Mesothelial cell of epicardium (in vitro differentiated cells): ENCODE measurements at places on chromosomes 16 and 17. TPM values are rescaled to one million over a fixed set of nuclear protein-coding genes. Genes with fewer than 3 reads are reported as not detected.

DNA sequence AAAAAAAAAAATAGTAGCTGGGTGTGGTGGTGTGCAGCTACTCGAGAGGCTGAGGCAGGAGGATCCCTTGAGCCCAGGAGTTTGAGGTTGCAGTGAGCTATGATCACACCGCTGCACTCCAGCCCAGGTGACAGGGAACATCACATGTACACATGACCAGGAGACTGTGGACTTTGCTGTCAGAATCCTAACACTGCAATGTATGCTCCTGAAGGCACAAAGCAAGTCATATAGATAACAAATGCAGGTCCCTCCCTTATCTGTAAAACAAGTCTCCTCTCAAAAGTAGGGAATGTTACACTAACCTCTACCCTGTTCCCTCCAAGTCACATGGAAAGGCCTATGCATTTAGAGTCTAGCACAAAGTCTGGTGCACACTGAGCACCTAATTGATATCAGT, 48.5 kb downstream of the ARHGAP17 start:
- no peak overlapping the region for H3K27ac ChIP-seq
- no peak overlapping the region for H3K4me3 ChIP-seq
- H3K4me1 ChIP-seq: no peaks in the 10 kb centered on the region
- peaks cover 66% of the 10 kb centered on the region for H3K36me3 ChIP-seq
- H3K27me3 ChIP-seq: no peaks in the 10 kb centered on the region

DNA sequence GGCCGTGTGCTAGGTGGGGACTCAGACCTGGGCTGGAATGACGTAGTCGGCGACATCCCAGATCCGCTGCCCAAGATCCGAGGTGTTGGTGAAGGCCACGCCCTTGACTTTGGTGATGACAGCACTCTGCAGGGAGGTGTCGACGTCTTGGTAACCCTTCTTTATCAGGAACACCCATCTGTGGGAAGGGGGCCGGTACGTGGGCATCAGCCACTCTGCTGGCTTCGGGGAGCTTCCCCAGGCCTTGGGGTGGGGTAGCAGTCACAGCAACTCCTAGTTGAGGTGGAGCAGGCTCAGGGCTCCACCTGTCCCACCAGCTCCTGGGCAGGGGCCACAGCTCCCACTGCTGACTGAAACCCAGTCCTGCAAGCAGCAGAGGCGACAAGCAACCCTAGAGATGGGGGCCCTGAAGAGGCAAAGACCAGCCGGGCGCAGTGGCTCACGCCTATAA, 4.3 kb downstream of the P2RX5 start:
- H3K27me3 ChIP-seq: peaks cover 49% of the 10 kb centered on the region
- no peaks in the 10 kb centered on the region for H3K36me3 ChIP-seq
- peaks cover 7% of the 10 kb centered on the region for H3K4me1 ChIP-seq

GRCh38 chr17:819251-819650, 37.1 kb downstream of the MRM3 start:
- H3K27me3 ChIP-seq: no peaks in the 10 kb centered on the region
- H3K4me3 ChIP-seq: no peak overlapping the region
- DNase-seq: no peak
- H3K36me3 ChIP-seq: peaks cover 36% of the 10 kb centered on the region
- H3K4me1 ChIP-seq: no peaks in the 10 kb centered on the region

- peak overlapping the region; percentile 80 for H3K4me3 ChIP-seq
- no peaks in the 10 kb centered on the region for H3K36me3 ChIP-seq
- H3K27ac ChIP-seq: peak overlapping the region; percentile 82
- peaks cover 35% of the 10 kb centered on the region for H3K4me1 ChIP-seq
Measured at GRCh38 chr16:65124212-65124548, 2.3 kb upstream of the CDH11 start.

DNA sequence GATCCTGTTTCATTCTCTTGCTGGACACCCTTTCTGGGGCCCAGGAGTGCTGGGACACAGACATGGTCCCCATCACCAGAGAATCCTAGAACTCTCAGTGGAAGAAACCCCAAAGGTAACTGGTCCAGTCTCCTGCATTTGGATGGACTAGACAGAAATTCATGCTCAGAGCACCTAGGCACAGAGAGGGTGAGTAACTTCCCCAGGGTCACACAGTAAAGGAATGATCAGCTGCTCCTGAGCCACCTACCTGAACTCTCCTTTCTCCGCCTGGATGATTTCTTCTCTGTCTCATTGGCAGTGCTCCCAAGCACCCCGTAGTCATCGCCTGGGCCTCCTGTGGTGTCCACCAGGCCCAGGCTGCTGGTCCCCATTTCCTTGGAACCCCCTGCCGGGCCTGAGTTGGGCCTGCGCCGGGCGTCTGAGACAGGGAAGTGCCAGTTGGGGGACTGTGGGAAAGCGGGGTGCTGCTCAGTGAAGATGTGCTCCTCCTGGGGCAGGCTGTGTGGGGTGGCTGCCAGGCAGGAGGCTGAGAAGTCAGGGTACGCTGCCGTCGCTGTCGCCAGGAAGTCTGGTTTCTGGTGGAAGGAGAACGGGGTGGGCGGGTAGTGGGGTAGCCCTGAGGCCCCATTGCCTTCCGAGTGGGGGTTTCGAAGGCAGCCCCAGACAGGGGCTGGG, 767 bp downstream of the MEOX1 start:
- no peak overlapping the region for H3K4me3 ChIP-seq
- H3K4me1 ChIP-seq: peaks cover 61% of the 10 kb centered on the region
- H3K27ac ChIP-seq: no peak overlapping the region
- H3K36me3 ChIP-seq: no peaks in the 10 kb centered on the region
- H3K27me3 ChIP-seq: peaks cover 10% of the 10 kb centered on the region
- DNase-seq: no peak

DNA sequence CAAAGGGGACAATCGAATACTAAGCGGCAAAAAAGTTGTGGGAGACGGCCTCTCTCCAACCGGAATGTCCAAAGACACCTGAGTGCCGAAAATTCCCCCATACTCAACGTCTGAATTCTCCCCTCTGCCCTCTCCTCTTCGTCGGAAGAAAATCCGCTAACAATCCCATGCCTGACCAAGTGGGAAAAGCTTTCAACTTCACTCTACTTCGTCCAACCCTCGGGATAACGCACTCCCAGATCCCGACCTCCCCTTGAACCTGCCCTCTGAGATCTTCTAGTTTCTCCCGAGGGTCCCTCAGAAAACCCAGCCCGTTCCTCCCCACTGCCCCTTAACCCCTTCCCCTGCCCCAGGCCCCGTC, 961 bp downstream of the AMFR start:
- no peak for DNase-seq
- H3K36me3 ChIP-seq: no peaks in the 10 kb centered on the region

DNA sequence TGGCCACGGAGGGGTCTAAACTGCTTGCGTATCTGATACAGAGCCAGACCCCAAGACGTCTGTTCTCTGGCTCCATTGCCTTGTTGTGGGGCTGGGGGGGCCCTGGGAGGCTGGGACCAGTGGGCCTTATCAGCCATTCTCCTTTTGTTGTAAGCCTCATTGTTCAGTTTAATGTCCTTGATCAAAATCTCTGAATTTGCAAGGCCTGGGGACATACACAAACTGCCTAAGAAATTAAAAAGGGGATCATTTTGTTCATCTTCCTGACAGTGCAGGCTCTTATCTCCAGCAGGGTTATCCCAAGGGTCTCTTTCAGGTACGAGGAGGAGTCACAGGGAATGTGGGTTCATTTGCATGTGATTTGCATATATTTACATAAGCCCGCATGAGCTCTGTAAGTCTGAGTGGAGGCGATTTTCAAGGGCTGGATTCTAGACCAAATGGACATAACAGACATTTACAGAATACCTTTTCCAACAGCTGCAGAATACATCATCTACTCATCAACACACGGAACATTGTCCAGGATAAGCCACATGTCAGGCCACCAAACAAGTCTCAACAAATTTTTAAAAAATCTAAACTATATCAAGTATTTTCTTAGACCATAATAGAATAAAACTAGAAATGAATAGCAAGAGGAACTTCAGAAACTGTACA, 269.8 kb downstream of the RBFOX1 start:
- H3K27me3 ChIP-seq: peaks cover 2% of the 10 kb centered on the region
- H3K4me3 ChIP-seq: no peak overlapping the region
- no peaks in the 10 kb centered on the region for H3K36me3 ChIP-seq
- no peaks in the 10 kb centered on the region for H3K4me1 ChIP-seq

- H3K36me3 ChIP-seq: peaks cover 8% of the 10 kb centered on the region
- H3K27me3 ChIP-seq: no peaks in the 10 kb centered on the region
- no peak overlapping the region for H3K4me3 ChIP-seq
- H3K27ac ChIP-seq: no peak overlapping the region
- H3K4me1 ChIP-seq: peaks cover 6% of the 10 kb centered on the region
Measured at GRCh38 chr17:72774236-72774635, 318.3 kb downstream of the SLC39A11 start.

DNA sequence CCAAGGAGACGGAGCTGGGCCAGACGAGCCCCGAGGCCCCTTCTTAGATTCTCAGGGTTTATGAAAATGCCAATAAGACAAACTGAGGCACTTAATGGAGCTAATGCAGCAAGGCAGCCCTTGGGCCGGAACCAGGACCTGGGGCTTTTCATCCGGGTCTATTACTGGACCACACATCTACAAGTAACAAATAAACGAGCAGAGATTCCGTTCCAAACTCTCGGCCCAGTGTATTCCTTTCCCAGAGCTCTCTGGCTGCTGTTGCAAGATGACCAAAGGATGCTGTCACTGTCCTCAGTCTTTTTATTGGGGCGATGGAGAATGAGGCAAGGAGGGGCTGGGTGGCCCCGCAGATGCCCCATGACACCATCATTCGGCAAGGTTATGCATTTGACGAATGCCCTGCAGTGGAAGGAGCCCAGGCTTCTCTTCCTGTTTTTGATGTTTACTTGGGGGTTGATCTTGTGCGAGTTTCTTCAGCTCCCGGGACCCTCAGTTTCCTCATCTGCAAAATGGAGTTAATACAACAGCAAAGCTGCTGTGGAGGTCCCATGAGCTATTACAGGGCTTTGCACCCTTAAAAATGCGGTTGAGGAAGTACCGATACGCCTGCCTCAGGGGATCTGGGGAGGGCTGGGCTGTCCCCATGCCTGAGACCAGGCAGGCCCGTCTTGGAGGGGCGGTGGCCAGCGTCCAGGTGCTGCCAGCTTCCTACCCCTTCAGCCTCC, 1.1 kb upstream of the NTN1 start:
- no peaks in the 10 kb centered on the region for H3K36me3 ChIP-seq
- no peak overlapping the region for H3K27ac ChIP-seq
- H3K4me1 ChIP-seq: peaks cover 4% of the 10 kb centered on the region
- peak overlapping the region; percentile 58 for H3K4me3 ChIP-seq
- DNase-seq: no peak

DNA sequence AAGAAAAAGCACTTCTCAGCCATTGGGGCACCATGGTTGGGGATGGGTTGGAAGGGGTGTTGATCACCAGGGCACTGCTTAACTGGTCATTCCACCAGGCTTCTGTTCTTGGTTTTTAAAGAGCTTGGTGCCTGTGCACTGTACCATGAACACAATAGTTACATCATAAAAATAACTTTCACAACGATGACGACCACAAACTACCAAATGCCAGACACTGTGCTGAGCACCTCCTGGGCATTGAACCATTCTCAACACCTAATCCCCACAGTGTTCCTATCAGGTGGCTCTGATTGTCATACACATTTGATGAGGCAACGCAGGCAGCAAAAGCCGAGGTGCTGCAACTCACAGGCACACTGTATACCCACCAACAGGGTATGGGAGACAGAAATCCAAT, 208.0 kb downstream of the FOXL1 start:
- no peaks in the 10 kb centered on the region for H3K27me3 ChIP-seq
- H3K27ac ChIP-seq: no peak overlapping the region
- no peak for DNase-seq
- H3K4me3 ChIP-seq: no peak overlapping the region
- peaks cover 13% of the 10 kb centered on the region for H3K4me1 ChIP-seq

- no peak overlapping the region for H3K4me3 ChIP-seq
- H3K27me3 ChIP-seq: no peaks in the 10 kb centered on the region
- H3K4me1 ChIP-seq: peaks cover 64% of the 10 kb centered on the region
Measured at GRCh38 chr16:89361751-89362539, 128.4 kb downstream of the ANKRD11 start.

- no peak for DNase-seq
- H3K27ac ChIP-seq: no peak overlapping the region
- no peak overlapping the region for H3K4me3 ChIP-seq
- H3K27me3 ChIP-seq: peaks cover 17% of the 10 kb centered on the region
- H3K36me3 ChIP-seq: no peaks in the 10 kb centered on the region
Measured at GRCh38 chr16:27945233-27945973, 118.1 kb downstream of the GSG1L start.

GRCh38 chr16:75319513-75320411, 68.3 kb upstream of the BCAR1 start:
- peaks cover 12% of the 10 kb centered on the region for H3K4me1 ChIP-seq
- H3K27me3 ChIP-seq: no peaks in the 10 kb centered on the region
- peak overlapping the region; percentile 68 for H3K27ac ChIP-seq
- H3K4me3 ChIP-seq: no peak overlapping the region
- H3K36me3 ChIP-seq: peaks cover 15% of the 10 kb centered on the region
- no peak for DNase-seq

DNA sequence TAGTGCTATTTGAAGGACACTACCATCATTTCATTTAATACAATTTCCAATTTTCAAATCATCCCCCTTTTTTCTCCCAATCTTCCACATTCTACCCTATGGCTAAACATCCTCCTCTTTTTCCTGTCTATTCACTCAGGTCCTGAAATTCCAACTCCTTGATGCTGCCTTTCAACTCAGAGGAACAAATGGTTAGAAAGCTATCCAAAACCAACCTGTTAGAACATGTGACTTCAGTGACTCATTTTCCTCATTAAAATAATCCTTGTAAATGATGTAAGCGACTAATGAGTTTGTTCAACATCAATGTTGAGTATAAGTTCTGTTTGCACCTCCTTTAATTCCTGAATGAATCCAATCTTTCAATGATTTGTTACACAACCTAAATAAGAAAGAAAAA, 5.5 kb downstream of the PSMD12 start:
- DNase-seq: no peak
- peaks cover 11% of the 10 kb centered on the region for H3K36me3 ChIP-seq
- no peaks in the 10 kb centered on the region for H3K27me3 ChIP-seq
- peaks cover 25% of the 10 kb centered on the region for H3K4me1 ChIP-seq
- H3K27ac ChIP-seq: no peak overlapping the region

GRCh38 chr16:57808589-57809228, 6.4 kb upstream of the KIFC3 start:
- H3K27me3 ChIP-seq: no peaks in the 10 kb centered on the region
- peak overlapping the region; percentile 49 for H3K4me3 ChIP-seq

- H3K27ac ChIP-seq: no peak overlapping the region
- peaks cover 55% of the 10 kb centered on the region for H3K27me3 ChIP-seq
- DNase-seq: no peak
- no peak overlapping the region for H3K4me3 ChIP-seq
- no peaks in the 10 kb centered on the region for H3K4me1 ChIP-seq
Measured at GRCh38 chr17:34287875-34288274, 2.3 kb downstream of the CCL11 start.

- peaks cover 1% of the 10 kb centered on the region for H3K4me1 ChIP-seq
- H3K27me3 ChIP-seq: no peaks in the 10 kb centered on the region
- no peak for DNase-seq
- peaks cover 6% of the 10 kb centered on the region for H3K36me3 ChIP-seq
Measured at GRCh38 chr16:78105517-78105916, 6.1 kb downstream of the WWOX start.

Gene SMIM36
- total RNA-seq: not detected in 3 replicates

Gene ST6GALNAC2
- total RNA-seq: 1.3 to 1.9 TPM (median 1.5 TPM) in 3 replicates

Gene RNF227
- total RNA-seq: 3.0 to 3.4 TPM (median 3.1 TPM) in 3 replicates

Gene SRL
- total RNA-seq: 1.7 to 1.8 TPM (median 1.8 TPM) in 3 replicates

Gene ANKRD40CL
- total RNA-seq: not detected in 3 replicates

Gene ZSCAN10
- 0.09 to 0.42 TPM in 2 of 3 replicates, not detected in the other for total RNA-seq

Gene RCVRN
- 1.2 to 1.8 TPM (median 1.3 TPM) in 3 replicates for total RNA-seq

Gene ZG16
- total RNA-seq: 0.11 to 0.20 TPM (median 0.20 TPM) in 3 replicates

Gene AIPL1
- total RNA-seq: not detected in 3 replicates
